ENCODE measurements at places on chromosomes 16 and 17.
A peak's percentile ranks its signal among the peaks of the same experiment; 100 is the strongest.

DNA sequence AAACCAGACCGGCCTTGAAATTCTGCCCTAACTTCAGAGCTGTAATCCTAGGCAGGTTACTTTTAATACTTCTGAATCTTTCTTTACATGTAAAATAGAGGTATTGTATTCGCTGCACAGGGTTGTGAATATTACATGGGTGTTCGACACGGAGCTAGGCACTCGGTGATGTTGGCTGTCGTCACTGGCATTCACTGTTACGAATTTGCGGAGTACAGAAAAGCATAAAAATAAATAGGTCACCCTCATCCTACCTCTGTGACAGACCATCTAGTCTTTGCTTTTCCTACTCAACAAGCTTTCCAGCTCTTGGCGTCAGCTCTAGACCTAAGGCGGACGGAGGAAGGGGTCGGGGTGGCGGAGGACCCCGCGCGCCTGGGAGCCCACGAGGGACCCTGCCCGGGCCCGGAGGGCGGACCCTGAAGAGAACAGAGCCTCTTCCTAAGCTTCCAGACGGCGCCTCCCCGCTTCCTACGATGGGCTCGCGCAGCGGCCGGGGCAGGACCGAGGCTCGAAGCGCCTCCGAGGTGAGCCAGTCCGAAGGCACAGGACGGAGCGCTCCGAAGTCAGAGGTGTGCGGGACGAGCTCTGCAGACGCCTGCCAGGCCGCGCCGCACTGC is 879 bp upstream of the SPG7 start:
- DNase-seq: no peak

- DNase-seq: no peak
These were observed 16.2 kb downstream of the BEAN1 start for GRCh38 chr16:66443269-66443652.

GRCh38 chr17:46191322-46192188 is 1.7 kb downstream of the KANSL1 start:
- no peak for DNase-seq

DNA sequence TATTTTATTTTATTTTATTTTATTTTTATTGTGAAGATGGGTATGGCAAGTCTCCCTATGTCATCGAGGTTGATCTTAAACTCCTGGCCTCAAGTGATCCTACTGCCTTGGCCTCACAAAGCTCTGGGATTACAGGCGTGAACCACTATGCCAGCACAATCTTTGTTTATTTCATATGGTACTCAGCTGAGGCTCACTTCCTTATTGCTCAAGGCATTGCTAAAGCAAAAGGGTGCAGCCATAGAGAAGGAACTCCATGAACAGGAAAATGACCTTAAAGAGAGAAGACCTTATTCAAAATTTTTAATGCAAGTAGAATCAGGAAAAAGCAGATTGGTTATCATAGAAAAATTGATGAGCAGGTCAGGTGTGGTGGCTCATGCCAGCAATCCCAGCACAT is 110.6 kb upstream of the RBBP6 start:
- DNase-seq: no peak

- DNase-seq: no peak
These were observed 3.3 kb downstream of the RUNDC3A start for GRCh38 chr17:44311562-44312181.

DNA sequence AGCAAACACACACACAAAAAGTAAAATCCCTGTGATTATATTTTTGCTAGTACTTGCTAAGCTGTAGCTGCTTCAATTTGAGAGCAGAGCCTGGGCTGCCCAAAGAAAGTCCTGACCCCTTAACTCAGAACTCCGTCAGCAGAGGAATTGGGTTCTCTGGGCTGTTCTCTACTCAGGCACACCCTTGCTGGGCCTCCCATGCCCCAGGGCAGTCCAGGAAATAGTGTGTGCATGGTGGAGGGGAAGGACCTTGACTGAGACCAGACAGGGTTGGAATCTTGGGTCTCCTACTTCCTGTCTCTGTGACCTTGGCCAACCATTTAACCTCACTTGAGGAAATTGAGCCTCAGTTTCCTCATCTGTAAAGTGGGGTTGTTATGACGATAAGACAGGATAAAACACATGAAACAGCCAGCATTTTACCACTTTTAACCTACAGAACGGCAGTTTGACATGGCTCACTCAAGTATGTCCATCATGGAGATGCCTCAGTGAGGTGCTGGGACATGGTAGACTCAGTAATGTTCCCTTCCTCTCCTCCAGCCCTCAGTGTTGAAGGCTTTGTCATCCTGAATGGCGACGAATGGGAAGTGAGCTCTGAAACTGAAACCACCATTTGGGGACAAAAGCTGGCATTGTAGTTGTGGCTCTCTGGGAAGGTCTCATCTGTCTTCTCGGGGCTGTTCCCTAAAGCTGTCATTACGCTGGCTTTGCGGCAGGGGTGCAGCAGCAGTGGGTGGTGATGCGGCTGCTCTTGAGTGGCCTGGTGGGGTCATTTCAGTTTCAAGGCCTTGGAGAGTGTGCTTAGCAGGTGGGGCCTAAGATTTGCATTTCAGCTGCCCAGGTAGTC is 74.9 kb downstream of the CMIP start:
- DNase-seq: no peak

- no peak for DNase-seq
These were observed 2.8 kb downstream of the RASD1 start for GRCh38 chr17:17493249-17493985.

GRCh38 chr16:3054965-3055733 is 8.8 kb downstream of the MMP25 start:
- no peak for DNase-seq

DNA sequence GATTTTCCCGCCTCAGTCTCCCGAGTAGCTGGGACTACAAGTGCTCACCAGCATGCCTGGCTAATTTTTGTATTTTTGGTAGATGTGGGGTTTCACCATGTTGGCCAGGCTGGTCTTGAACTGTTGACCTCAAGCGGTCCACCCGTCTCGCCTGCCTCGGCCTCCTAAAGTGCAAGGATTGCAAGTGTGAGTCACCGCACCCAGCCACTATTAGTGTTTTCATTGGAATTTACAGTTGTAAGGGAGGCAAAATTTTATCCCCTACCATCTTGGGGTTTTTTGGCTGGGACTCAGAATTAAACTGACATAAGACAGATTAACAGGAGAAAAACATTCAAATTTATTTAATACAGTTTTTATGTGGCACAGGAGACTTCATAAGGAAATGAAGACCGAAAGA is 12.3 kb upstream of the MYCBPAP start:
- DNase-seq: no peak

- DNase-seq: no peak
These were observed 717.8 kb downstream of the KCNJ18 start for GRCh38 chr17:22410136-22410535.

GRCh38 chr17:57311281-57312216 is 55.2 kb downstream of the MSI2 start:
- DNase-seq: no peak

DNA sequence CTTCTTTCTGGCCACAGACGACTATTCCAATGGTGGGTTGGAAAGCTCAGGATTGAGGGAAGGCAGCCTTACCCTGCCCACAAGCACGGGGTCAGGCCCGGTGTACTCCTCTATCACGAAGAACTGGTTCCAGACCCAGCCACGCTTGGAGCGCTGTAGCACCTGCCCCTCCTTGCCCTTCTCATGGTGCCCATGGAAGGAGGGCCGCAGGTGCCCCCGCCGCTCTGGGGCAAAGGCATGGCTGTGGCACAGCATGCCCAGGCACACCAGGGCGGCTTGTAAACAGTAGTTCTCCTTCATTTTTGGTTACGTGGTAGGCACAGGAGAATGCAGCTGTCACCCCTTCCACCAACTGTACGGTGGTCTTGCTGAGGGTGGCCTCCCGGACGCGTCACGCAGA is 117.3 kb downstream of the CDH11 start:
- no peak for DNase-seq

- no peak for DNase-seq
These were observed 2.8 kb downstream of the CCL4L2 start for GRCh38 chr17:36213695-36214094.

DNA sequence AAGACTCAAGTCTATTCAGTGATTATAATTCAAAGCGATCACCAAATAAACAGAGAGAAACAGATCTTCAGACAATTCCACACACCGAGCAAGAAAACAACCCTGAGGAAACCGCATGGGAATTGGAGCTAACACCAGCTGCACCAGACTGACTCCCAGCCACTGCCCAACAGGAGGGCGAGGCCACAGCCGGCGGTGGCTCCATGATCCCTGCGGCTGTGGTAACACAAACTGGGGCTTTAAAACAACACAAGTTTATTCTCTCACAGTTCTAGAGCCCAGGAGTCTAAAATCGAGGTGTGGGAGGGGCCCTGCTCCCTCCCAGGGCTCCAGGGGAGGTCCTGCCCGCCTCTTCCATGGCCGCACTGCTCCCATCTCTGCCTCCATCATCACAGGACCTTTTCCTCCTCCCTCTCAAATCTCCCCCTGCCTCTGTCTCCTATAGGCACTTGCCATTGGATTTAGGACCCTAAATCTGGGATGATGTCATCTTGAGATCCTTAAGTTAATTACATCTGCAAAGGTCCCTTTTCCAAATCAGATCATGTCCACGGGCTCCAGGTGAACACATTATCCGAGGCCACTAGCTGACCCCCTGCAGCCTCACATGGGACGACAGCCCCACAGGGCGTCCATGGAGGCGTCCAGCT is 9.7 kb upstream of the HEXD start:
- DNase-seq: no peak

- peak; percentile 78 for DNase-seq
These were observed 7.5 kb downstream of the EPOP start for GRCh38 chr17:38667099-38667786.

DNA sequence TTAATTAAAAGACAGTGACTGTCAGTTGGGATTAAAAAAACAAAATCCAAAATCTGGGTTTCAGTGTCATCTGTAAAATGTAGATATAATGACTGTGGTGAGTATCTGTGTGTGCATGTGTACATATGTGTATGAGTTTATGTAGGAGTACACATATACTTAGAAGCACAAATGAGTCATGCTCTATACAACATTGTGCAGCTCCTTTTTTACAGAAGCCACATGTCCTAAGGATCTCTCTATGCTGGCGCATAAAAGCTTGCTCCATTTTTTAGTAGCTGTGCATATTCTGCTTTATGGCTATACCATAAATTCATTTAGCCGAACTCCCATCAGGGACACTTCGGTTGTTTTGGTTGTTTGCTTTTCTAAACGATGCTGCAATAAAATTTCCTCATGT is 125.2 kb upstream of the EEF2KMT start:
- no peak for DNase-seq

- DNase-seq: no peak
These were observed 299.3 kb downstream of the XYLT1 start for GRCh38 chr16:17171250-17172143.

Measured in right atrium auricular region (tissue), 2 donors.